Nucleus accumbens (tissue), 56 donors: ENCODE measurements at places on chromosomes 5 and 9.
A peak's percentile ranks its signal among the peaks of the same experiment; 100 is the strongest.

- no peak for DNase-seq
Measured at GRCh38 chr5:136226401-136226800, 33.4 kb upstream of the SMIM32 start.

- DNase-seq: no peak
Measured at GRCh38 chr5:145811834-145812625, 23.1 kb downstream of the PRELID2 start.

GRCh38 chr9:20244271-20244670 lies 378.0 kb downstream of the MLLT3 start:
- DNase-seq: no peak

GRCh38 chr5:56264417-56265025 lies 31.4 kb upstream of the ANKRD55 start:
- no peak for DNase-seq

GRCh38 chr5:127834554-127834953 lies 131.4 kb downstream of the CCDC192 start:
- no peak for DNase-seq

GRCh38 chr9:72119853-72120252 lies 29.4 kb upstream of the GDA start:
- DNase-seq: no peak

DNA sequence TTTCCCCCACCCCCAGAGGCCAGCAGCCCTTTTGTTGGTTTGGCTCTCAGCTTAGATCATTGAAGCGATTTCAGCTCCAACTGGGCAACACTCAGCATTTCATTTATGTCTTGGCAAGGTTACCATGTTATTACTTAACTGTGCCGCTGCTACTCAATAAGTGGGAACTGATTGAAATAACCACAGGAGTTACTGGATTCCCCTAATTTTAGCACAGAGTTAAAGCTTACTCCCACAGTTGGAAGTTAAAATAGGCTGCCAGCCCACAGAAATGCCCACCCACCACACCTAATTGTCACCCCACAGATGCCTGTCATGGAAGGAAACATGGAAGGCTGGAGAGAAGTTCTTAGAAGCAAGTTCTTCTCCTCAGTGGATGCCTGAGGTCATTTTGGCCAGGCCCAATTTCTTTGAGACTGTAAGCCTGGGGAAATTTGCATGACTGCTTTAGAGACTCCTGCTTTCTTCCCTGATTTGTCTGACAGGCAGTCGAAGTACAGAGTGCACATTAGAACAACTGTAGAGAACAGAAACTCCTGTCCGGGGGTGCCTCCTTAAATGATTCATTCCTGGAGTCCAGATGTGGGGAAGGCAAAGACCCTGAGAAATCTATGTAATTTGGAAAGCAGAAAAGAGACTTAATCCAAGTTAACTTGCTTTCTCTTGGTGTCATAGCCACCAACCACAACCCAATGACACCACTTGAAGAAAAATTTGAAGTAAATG lies 370.0 kb downstream of the ZSWIM6 start:
- peak; percentile 55 for DNase-seq

GRCh38 chr5:156208271-156208670 lies 118.7 kb upstream of the SGCD start:
- no peak for DNase-seq

DNA sequence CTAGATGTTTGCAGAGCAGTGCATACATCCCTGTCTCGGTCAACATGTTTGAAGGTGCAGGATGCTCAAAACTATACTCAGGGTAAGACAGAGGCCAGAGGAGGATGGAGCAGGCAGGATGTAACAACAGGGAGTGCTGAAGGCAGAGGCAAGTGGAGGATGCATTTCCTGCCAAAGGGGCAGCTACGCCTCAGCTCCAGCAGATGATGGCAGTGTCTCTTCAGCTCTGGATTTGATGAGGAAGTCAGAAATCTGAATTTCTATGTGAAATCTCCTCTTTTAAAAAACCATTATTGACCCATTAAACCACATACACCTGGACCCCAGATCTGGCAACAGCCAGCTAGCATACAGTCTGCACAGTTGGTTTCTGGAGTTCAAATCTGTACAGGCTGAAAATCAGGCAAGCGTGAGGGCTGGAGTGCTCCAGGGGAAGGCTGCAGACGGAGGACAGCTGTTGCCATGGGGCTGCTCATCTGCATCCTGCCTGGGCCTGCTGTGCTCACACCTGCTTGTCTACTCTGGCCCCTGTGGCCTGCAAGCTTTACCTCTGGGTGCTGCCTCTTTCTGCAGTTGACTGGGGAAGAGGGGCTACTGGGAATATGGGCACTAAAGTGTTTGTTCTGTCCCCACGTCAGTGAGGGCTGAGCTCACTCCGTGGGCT lies 152.9 kb upstream of the SLC28A3 start:
- no peak for DNase-seq

DNA sequence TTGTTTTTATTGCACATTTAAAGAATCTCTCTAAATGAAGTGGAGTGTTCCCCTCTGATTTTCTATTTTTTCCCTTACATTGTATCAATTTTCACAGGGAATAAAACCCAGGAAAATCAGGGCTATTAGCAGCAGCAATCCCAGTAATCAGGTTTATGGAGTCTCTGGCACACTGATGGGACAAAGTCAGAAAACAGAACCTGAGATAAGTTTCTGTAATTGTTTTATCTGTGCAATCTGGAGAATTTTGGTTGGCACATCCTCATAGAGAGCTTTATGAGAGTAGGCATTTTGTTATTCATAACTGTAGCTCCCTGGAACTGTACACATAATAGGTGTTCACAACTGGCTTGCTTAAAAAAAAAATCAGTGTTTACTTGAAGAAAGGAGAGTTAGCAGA lies 96.9 kb upstream of the IL6ST start:
- DNase-seq: no peak

GRCh38 chr5:53478411-53479044 lies 1.9 kb upstream of the FST start:
- no peak for DNase-seq

DNA sequence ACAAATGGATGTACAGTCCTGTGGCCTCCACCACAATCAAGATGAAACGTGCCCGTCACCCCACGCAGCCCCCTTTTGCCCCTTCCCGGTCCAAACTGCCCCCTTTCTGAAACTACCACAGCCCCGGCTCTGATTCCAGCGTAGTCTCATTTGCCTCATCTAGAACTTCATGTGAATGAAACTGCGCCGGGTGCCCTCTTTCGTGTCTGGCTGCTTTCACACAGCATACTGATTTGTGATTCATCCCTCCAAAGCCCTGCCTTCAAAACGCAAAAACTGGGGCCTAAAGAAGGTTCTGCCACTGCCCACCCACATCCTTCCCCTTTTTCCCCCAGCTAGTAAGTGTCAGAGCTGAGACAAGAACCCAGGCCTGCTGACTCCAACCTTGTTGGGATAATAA lies 31.5 kb upstream of the NCS1 start:
- no peak for DNase-seq

DNA sequence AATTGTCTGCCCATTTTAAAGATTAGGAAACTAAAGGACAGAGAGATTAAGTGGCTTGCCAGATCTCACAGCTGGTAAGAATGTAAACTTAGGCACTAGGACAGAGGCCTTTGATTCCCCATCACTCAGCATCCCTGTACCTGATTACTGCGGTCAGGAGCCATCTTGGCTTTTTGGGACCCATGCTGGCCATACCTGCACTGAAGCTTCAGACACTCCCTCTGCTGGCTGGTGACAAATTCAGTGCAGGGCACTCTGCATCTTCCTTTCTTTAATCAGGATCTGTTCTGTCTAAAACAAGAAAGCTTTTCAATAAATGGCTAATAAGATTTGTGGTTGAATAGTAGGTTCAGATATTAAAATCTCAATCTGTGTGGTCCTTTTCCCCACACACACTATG lies 215.5 kb upstream of the RORB start:
- no peak for DNase-seq

- peak; percentile 20 for DNase-seq
Measured at GRCh38 chr9:21395778-21396717, 10.8 kb upstream of the IFNA2 start.

DNA sequence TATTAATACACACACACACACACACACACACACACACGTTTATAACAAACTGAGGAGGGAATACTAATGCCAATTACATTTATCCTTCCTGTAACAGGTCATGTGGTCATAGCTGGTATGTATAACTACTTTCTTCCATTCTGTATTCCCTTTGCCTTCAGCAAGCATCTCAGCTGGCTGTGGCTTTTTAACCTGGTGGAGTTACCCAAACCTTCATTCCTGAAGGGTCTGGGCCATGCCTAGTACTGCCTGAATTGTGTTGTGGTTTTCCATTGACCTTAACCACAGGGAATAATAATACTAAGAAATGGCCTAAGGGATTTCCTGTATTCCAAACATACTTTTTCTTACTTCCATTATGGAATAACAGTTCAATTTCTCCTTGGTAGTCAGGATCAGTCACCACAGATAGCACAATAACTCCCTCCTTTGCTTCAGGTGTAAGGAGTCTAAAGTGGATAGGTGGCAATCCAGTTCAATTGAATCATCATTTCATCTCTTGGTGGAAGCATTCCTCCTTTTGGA lies 222.2 kb upstream of the MEF2C start:
- no peak for DNase-seq

DNA sequence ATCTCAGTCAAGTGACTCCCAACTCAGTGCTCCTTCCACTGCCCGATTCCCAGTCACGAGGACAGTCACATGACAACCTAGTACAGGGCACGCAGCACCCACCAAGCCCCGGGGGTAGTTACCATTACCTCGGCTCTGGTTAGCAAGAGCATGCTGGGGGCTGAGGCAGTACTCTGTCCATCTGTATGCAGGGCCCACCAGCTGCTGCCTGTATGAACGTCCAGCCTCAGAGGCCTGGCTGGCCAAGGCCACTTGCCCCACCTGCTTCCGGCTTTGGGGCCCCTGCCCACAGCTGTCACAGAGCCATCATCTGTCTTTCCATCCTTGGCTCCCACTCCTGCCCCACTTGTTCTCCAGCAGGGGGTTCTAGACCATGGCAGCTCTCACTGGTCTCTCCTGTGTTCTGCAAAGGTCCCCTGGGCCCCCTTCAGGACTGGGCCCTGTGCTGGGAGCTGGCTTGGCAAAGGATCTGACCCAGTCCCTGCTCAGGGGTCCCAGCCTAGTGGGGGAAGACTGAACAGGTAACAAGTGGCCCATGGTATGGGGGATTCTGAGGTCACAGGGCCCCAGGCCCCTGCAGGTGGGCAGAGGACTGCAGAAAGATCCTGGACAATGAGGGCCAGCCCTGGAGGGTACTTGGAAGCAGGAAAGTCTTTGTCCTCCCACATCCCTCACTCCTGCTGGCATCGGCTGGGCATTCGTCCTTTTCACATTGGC lies 3.3 kb downstream of the RPL35 start:
- DNase-seq: no peak

- no peak for DNase-seq
Measured at GRCh38 chr5:173075137-173075843, 19.1 kb downstream of the CREBRF start.

DNA sequence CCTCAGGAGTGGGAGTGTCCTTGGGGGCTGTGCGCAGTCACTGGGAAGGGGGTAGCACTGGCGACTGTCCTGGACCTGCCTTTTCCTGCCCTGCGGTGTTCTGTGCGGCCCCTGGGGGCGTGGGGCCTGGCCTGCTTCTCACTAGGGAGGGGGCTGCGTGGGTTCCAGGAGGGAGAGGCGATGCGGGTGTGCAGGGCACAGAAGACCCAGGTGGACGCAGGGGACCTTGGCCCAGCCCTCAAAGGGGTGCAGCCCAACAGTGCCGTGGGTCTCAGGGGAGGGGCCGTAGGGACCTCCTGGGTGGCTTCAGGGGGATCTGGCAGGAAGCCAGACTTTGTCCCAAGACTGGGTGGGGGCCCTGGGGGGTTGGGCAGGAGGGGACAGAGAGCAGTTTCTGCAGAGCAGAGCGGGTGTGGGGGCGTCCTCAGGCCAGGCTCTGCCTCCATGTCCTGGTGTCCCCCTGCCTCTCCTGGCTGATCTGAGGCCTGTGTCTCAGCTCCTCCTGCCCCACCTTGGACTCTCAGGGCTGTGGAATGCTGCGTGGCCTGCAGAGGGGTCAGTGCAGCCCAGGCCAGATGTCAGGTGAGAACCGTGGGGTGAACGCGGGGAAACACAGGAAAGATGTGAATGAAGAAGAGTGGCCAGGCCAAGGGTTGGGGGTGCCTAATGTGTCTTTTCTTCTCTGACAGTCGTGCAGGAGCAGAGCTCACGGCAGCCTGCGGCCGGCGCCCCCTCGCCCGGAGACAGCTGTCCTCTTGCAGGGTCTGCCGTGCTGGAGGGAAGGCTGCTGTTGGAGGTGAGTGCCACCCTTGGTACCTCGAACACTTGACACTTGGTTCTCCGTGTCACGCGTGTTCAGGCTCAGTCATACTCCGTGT lies 54.6 kb downstream of the AHRR start:
- no peak for DNase-seq

DNA sequence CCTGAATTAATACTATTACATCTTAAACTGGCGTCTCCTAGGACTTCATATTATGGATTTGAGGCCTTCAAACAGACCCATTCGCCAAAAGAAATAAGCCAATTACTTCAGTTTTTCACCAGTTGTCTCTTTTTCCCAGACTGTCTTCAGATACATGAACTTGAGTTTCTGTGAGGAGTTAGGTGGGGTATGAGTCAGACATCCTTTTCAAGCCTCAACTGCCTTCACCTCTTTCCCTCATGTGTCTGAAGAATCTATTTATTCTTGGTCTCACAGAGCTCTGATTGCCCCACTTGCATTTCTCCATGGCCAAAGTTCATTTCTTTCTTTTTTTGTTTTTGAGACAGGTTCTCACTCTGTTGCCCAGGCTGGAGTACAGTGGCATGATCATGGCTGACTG lies 12.5 kb downstream of the WNT8A start:
- DNase-seq: no peak

- DNase-seq: no peak
Measured at GRCh38 chr5:7824995-7825394, 25.9 kb downstream of the CFAP90 start.

DNA sequence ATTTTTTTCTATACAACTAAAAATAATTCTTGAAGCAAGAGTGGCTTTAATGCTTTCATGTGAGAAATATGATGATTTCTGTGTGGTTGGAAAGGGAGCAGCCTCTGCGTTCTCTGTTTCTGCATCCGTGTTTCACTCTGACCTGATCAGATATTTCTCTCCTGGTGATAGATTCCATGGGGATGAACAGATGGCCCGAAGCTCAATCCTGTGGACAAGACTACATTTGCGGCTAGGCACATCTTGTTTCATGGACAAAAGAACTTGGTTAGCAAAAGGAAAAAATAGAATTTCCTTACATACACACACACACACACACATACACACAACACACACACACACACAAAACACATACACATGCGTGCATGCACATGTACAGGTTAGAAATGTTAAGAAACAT lies 218.2 kb upstream of the ADAMTS16 start:
- no peak for DNase-seq
